ENCODE measurements at places on chromosomes 11 and 22. TPM values are rescaled to one million over a fixed set of nuclear protein-coding genes. Genes with fewer than 3 reads are reported as not detected.

GRCh38 chr22:48863965-48864528, 963.6 kb downstream of the BRD1 start:
- no peak for DNase-seq

DNA sequence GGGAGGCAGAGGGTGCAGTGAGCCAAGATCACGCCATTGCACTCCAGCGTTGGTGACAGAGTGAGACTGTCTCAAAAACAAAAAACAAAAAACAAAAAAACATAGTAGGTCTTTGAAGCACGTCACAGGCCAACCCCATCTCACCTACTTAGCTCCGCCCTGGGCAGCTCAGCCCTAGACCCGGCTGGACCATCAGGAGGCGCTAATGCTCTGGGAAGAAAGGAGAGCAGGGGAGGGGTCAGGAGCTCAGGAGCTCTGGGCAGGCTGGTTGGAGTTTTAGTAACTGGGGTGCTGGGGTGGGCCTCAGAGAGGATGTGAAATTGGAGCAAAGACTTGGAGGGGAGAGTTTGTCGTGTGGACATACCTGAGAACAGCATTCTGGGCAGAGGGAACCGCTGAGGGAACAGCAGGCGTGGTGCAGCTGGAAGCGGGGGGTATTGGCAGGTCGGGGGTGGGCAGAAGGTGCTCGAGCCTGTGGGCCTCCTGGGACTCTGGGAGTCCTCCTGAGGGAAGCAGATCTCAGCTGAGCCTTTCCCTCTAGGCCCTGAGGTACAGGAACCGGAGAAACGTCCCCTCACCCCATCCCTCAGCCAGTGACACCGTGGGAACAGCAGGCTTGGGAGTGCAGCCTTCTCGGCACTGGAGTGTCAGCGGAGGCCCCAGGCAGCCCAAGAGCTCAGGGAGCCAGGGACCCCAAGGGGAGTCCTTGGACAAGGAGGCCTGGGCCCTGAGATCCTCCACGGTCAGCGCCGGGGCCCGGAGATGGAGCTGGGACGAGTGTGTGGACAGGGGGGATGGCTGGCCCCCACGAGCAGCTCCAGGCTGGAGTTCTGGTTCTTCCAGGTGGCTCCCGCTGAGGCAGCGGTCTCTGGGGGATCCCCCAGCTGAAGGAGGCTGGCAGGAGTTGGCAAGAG, 2.2 kb upstream of the RPS6KA4 start:
- no peak for DNase-seq

The POU2AF1 gene
- total RNA-seq = not detected

GRCh38 chr11:106233191-106233590, 155.7 kb downstream of the AASDHPPT start:
- DNase-seq = no peak

The LAYN gene
- total RNA-seq = 2.3 TPM

The FDXACB1 gene
- 4.2 TPM for total RNA-seq

- peak; percentile 54 for DNase-seq
Measured at GRCh38 chr22:39185601-39186012, 33.1 kb upstream of the CBX7 start.

- no peak for DNase-seq
Measured at GRCh38 chr11:65069217-65069616, 10.9 kb upstream of the NAALADL1 start.

Data from lower leg skin (tissue), 4 donors.